ENCODE measurements at places on chromosomes 1 and 21.
A peak's percentile ranks its signal among the peaks of the same experiment; 100 is the strongest.

DNA sequence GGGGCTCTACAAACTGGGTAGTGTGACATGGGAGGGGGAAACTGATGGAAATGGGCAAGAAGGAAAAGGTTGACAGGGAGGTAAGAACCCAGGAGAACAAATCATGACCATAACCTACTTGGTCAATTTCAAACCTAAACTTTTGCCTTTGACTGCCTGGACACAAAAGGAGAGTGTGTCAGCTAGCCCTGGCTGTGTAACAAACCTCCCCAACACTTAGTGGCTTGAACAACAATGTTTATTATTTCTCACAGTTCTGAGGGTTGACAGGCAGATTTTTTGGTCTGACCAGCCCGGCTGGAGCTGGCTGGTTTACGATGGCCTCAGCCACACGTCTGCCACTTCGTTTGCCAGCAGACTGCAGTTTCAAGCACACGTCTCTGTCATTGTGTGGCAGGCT, 92.5 kb downstream of the WDR4 start:
- DNase-seq = no peak

GRCh38 chr21:29064850-29065481, 8.5 kb downstream of the CCT8 start:
- no peak for DNase-seq

DNA sequence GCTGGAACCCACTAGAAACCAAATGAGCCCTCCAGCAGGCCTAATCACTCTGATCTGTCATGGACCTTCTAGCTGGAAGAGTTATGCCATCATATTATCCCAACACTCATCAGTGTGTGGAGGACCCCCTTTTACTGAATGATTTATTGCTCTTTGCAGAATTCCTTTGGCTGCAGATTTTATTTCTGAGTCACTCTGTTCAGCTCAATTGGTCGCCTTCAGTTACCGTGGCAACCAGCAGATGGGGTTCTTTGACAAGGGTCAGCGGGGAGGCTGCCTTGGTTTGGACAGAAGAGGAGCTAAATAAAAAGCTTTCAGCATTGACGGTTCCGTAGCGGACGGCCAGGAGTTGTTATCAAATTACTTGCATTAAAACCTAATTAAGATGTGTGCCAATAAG, 220.1 kb downstream of the SDCCAG8 start:
- DNase-seq = peak; percentile 81

DNA sequence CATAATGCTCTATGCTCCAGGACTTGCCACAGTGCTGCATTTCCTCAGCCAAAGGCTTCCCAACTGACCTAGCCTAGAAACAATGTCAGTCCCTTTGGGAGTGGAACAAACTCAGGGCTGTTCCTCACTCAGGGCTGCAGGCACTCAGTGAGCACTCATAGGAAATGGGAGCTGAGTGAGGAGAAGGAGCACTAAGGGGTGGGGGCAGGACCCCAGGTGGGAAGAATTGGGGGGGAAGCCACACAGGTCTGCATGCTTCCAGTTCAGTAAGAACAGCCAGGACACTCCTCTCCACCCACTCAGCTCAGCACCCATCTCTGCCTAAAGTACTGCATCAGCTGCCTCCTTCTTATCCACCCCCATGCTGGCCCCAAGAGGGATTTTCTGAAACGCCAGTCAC, 7.3 kb upstream of the SLC5A9 start:
- no peak for DNase-seq

DNA sequence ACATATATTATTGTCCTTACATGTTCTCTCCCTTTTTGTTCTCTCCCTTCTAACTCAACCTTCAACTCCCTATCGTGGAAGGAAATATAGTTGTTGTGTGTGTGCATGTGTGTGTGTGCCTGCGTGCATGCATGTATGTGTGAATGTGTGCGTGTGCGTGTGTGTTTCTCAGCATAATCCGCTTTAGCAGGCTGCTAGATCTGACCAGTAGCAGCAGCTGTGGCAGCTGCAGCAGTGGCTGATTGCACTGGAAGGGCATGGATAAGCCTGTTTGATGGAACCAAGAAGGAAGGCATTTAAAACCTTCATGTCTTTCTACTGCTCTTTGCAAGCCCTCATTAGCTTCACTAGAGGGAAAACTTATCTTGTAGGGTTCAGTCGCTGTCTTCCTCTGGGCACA, 65.6 kb upstream of the IRF2BP2 start:
- no peak for DNase-seq

Data from globus pallidus (tissue), 1 donor.